ENCODE measurements at places on chromosomes 16 and 17.

- DNase-seq = no peak
These were observed 36.0 kb downstream of the WSCD1 start for GRCh38 chr17:6106212-6106611.

GRCh38 chr16:48373258-48374029, 11.8 kb downstream of the SIAH1 start:
- DNase-seq = no peak

GRCh38 chr17:77839698-77840512, 118.6 kb upstream of the TNRC6C start:
- DNase-seq = no peak

GRCh38 chr16:81623365-81624102, 155.6 kb upstream of the PLCG2 start:
- peak; percentile 42 for DNase-seq

DNA sequence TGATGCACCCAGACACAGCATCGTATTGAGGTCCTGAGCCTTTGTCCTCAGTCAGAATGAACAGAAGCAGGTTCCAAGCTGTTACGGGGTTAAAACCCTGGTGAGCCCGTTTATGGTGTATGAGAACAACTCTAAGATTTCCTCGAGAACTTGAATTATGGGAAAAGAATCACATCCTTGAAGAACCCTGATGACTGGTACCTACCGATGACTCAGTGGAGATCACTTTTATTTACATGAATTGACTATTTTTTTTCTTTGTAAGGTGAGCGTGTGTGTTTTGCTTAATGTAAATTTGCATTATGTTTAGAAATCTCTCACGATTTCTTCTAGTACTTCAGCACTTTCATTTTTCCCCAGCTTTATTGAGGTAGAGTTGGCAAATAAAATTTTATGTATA, 3.3 kb upstream of the KRTAP4-4 start:
- no peak for DNase-seq

DNA sequence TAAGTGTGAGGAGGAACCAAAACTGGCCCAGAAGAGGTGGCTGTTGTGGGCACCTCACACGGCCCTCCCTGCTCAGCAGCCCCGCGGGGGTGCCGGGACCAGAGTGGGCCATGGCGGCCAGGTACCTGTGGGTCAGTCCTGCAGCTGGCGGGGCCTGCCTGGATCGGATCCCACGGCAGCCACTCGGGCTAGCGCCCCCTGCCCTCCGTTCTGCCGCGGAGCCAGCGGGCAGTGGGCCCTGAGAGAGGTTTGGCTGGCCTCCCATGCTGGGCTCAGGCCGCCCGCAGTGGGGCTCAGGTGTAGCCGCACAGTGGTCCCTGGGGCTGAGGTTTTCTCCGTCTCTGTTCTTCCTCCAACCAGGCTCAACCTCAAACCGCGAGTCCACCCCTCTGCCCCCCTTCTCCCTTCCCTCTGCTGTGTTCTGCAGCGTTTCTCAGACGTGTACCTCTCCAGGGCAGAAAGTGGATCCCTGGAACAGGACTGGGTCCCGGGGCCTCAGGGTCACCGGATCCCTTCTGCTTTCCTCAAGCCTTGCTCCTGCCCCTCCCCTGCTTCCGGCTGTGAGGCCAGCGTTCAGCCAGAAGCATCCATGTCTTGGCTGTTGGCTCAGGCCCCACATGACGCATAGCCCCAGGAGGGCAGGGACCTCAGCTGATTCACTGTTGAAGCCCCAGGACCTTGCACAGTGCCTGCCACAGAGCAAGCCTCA, 28.6 kb upstream of the ITGA3 start:
- DNase-seq = no peak

All from activated T-helper 1 cell treated with anti-CD3 and anti-CD28 coated beads, Interleukin-12 subunit alpha, Interleukin-12 subunit beta, Interleukin-2, Interleukin-4 antibody, amounts not matched to agents 30 ng/mL and 10 ng/mL and 1 ng/mL, durations not matched to agents 14 hours and 24 hours and 36 hours (primary cell).